ENCODE measurements at places on chromosomes 5 and 9.

GRCh38 chr9:89884356-89885083 lies 279.7 kb downstream of the GADD45G start:
- DNase-seq: no peak

GRCh38 chr5:159849437-159850083 lies 66.7 kb upstream of the ADRA1B start:
- peak; percentile 68 for DNase-seq

DNA sequence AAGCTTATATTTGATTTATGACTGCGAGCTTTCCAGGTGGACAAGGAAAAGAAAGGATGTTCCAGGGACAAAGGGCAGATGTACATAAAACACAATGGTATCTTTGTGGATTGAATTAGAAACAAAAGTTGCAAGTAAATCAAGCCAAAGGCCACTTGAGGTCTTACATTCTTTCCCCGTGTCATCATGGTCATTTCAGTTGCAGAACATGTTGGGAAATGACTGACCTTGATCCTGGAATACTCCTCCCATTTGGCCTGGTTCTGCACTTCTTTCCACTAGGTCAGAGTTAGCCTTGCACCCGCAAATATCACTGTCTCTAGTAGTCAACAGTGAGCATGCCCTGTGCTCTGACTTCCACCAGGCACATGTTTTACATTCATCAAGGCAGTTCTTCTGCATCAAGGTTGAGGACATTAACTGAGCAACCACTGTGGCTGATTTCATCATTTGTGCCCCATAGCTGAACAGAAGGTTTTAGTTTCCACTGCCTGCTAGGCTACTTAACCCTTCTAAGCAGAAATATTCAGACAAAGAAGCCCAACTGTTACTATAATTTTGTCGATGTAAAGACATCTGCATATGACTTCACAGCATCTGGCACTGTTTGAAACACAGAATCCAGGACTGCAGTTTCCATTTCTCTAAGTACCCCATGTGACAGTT lies 1161.7 kb upstream of the DMAC1 start:
- no peak for DNase-seq

DNA sequence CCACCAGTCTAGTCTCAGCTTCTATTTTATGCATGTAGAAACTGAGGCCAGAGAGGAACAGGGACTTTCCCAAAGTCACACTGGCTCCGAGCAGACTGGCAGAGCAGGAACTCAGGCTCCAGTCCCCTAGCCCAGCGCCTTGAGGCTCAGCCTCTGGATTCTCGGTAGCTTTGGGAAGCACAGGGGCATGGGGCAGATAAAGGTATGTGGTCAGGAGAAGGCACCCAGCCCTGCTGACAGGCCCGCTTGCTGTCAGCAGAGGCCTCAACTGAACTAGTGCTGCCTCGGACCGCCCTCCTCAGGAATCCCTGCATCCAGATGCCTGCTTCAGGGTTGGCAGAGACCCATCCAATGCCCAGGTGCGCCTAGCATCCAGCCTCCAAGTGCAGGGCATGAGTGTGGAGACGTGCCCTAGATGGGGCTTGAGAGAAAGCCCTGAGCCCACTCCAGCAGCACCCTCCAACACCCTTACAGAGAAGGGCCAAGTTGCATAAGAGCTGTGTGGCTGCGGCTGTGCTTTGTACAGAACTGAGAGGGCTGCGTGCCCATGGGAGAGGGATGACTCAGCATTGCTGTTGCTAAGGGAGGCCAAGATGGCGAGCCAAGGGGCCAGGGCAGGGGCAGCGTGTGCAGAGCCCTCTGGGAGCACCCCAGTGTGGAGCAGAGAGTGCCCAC lies 168.6 kb downstream of the MACROH2A1 start:
- no peak for DNase-seq

DNA sequence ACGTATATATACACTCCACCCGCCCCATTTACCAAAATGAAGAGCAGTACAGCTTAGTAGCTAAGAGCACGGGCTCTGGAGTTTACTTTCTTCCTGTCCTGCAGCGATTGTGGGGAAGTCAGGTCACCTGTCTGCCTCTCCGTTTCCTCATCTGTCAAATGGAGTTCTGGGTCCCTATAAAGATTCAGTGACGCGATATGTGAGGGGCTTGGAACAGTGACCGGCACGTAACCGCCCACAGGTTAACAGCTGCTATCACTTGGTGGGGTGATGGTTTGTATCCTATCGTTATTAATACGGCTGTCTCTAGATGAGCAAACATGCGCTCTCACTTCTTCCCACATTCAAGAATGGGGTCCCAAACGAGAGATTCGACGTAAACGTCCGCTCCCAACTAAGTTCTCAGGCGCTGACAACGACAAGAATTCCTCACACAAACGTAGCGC lies 426 bp downstream of the FAM114A2 start:
- DNase-seq: no peak

DNA sequence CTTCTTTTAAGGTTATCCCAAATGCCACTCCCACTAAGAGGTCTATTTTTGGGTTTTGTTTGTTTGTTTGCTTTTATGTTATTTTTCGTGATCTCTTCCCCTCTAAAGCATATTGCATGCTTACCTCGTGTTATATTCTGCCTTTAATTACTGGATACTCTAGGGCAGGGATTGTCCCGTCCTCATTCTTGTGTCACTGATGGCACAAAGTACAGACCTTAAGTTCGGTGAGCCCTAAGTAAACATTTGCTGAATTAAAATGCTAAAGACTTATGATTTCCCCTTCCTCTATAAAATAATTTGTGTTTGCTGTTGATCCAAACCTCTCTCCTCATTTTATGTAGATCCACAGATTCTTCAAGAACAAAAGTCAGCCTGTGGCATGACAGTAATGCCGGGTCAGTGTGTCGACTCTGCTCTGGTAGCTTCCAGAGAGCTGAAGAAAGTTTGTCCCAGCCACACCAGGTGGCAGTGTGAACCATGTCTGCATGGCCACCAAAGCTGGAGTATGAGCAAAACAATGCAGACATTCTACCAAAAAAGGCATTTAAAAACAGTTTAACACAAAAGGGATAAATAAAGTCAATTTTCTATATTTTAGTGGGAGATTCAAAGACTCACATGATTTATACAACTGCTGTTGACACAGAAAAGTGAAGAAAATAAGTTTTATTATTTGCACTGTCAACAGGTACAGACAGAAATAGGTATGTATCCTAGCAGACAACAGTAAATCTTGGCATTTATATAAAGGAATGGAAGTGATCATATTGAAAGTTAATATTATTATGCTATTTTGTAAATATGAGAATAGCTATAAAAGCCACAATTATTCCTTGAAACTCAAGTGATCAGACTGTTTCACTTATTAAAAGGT lies 17.9 kb upstream of the POC5 start:
- DNase-seq: no peak

- DNase-seq: no peak
These were observed 28.3 kb downstream of the TCF7 start for GRCh38 chr5:134142806-134143205.

DNA sequence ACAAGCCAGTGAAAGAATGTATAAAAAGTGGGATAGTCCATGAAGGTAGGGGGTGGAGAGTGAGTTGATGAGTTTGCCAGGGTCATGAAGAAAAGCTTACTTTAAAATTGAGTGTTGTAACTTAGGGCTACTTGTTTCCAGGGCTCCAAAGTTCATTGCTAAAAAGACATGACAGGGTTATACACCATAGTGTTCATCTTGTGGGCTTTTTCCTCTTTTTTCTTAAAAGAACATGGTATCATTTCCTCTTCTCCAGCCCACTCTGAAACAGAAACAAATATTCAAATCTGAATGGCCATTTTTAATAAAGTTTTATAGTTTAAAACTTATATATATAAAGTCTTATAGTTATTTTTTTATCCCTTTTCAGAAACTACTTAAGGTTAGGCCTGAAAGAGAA lies 115.7 kb upstream of the SMC2 start:
- DNase-seq: no peak

DNA sequence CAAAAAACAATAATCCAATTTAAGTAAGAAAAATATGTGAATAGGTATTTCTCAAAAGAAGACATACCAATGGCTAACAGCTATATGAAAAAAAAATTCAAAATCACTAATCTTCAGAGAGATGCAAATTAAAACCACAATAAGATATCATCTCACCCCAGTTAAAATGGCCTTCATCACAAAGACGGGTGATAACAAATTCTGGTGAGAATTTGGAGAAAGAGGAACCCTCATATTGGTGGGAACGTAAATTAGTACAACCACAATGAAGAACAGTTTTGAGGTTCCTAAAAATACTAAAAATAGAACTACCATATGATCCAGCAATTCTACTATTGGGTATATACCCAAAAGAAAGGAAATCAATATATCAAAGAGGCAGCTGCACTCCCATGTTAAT lies 94.3 kb downstream of the TMEM167A start:
- no peak for DNase-seq

DNA sequence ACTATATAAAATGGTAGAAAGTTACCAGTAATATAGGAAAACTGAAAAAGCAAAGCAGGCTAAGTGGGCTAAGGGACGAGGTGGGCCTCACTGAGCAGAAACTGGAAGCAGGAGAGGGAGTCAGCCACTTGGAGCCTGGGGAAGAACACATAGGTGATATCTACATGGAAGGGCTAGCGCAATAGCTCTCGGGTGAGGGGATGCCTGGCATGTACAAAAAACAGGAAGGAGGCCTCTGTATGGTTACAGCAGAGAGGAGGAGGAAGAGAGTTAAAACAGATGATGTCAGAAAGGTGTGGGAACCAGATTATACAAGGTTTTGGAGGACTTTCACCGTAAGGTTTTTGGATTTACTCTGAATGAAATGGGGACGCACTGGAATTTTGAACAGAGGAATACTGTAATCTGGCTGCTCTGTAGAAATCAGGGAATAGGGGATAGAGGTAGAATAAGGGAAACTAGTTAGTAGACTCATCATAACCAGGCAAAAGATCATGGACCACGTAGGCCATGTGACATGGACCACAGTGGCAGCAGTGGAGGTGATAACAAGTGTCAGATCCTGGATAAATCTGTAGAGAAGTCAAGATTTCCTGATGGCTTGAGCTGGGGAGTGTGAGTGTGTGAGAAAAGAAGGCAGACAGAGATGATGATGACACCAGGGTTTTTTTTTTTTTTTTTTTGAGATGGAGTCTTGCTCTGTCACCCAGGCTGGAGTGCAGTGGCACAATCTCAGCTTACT lies 52.5 kb downstream of the FNBP1 start:
- no peak for DNase-seq

DNA sequence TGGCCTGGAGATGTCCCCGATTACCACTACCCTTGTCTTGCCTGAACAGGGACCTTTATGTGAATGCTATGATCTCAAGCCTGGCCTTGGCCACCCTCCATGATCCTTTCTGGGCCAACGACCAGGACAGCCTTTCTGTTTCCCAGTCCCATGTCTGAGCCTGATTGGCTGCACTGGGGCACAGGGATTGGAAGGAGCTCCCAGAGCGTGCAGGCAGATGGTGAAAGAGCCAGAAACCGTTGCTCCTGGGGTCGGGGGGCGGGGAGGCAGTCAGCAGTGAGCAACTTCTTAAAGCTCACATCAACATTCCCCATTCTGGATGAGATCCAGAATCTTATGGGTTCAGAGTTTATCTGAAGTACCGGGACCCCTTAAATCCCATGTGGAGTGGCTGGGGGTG lies 84.4 kb downstream of the INSYN2B start:
- DNase-seq: no peak

DNA sequence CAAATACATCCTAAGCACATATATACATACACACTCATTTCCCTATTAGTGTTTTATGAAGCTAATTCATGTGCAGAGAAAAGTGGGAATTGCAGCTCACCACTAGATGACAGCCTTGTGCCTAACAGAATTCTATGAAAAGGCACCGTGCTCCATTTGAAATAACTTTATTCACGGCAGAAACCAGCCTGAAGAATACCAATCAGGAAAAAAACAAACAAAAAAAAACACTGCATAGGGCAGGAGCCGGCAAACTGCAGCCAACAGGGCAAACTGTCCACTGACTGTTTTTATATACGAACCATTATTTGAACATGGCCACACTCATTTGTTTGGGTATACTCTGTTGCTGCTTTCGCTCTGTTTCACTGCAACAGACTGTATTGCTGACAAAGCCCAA lies 33.6 kb downstream of the ERMP1 start:
- no peak for DNase-seq

DNA sequence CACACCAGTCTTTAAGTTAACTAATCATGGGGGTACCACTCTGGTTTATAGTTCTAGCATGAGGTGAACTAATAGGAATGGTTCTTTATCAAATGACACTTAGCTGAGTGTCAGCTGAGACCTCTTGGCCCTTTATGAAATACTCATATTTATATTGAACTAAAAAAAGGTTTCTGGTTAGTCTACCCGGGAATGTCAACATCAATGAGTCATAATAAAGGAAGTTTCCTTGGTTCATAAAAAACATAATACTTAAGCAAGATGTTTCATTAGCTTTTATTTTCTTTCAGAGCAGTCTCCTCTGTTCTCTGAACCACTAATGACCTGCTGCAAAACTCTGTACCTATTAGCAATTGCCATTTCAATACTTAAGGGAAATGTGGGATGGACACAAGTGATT lies 13.7 kb downstream of the DAB2 start:
- peak; percentile 51 for DNase-seq

- DNase-seq: no peak
These were observed 601.9 kb downstream of the SEMA5A start for GRCh38 chr5:8944005-8944404.

DNA sequence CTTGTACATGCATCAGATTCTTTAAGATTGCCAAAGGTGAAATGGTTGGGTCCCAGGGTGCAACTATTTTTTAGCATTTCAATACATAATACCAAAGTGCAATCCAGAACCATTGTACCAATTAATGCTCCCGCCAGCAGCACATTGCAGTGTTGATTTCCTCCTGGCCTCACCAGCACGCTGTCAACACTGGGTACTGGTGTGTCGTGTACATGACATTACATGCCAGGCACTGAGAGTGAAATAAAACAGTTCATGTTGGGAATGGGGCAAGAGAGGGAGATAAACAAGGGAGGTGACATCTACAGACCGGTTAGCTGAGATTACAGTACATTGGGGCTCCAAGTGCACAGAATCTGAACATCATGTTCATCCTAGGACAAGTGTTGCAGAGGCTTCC lies 37.8 kb downstream of the HMGCS1 start:
- DNase-seq: no peak

GRCh38 chr5:34699155-34700077 lies 43.3 kb downstream of the RAI14 start:
- no peak for DNase-seq

DNA sequence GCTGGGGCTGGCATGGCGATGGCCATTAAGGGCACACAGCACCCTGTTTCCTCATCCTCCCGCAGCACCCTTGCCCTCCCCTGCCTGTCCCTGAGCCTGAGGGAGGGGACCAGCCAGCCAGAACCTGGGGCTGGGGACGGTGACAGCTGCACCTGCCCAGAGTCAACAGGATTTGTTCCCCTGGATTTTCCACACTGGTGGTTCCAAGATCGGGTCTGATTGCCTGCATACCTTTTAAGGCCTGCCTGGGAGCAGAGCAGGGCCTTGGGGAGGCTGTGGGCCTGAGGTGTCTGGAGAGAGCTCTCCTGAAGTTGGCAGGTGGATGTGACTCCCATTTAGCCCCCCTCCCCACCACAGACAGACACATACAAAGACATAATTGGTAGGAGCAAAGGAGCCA lies 61.0 kb upstream of the C5orf58 start:
- DNase-seq: no peak

GRCh38 chr9:28024676-28025075 lies 451.4 kb upstream of the C9orf72 start:
- DNase-seq: no peak
